GM20000 (cell line): ENCODE measurements at places on chromosomes 16 and 17.

DNA sequence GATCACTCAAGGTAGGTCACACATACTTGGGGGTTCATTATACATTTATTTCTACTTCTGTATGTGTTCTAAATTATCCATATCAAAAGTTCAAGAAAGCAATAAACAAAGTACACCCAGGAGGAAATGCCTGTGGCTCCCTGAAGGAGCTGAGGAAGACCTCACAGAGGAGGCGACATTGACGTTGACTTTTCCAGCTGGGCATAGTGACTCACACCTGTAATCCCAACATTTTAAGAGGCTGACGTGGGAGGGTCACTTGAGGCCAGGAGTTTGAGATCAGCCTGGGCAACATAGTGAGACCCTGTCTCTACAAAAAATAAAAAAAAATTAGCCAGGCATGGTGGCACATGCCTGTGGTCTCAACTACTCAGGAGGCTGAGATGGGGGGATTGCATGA, 16.3 kb downstream of the ITGAD start:
- DNase-seq: no peak

GRCh38 chr16:49503256-49504022, 129.8 kb downstream of the C16orf78 start:
- no peak for DNase-seq

GRCh38 chr16:67082100-67082499, 27.6 kb upstream of the PHAF1 start:
- DNase-seq: no peak

DNA sequence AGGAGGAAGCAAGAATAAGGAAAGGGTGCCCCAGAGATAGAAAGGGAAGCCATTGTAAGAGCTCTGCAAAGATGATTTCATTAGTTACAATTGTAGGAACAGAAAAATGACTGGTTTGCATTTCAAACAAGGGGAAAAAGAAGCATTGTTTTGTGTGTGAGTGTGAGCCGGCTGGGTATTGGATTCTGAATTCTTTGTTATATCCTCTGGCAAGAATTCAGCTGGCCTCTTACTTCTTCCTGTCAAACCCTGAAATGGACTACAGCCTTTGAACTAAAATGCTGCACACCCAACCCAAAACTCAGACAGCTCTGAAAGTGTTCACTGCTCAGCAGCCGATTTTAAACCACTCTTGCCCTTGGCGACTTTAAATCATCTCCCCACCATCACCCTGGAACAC, 461.3 kb downstream of the PMP22 start:
- DNase-seq: no peak

- DNase-seq: no peak
Observed at GRCh38 chr16:301235-301634, 18.3 kb downstream of the PDIA2 start.

GRCh38 chr16:69926241-69926640, 24.9 kb upstream of the CLEC18A start:
- no peak for DNase-seq
